ENCODE measurements at places on chromosomes 5 and 9. TPM values are rescaled to one million over a fixed set of nuclear protein-coding genes. Genes with fewer than 3 reads are reported as not detected.

- DNase-seq = no peak
- no peaks in the 10 kb centered on the region for H3K27me3 ChIP-seq
- H3K4me3 ChIP-seq = no peak overlapping the region
- peaks cover 7% of the 10 kb centered on the region for H3K4me1 ChIP-seq
- H3K27ac ChIP-seq = no peak overlapping the region
- peaks cover 6% of the 10 kb centered on the region for H3K36me3 ChIP-seq
Observed at GRCh38 chr9:115625251-115625650, 507.3 kb upstream of the TNC start.

DNA sequence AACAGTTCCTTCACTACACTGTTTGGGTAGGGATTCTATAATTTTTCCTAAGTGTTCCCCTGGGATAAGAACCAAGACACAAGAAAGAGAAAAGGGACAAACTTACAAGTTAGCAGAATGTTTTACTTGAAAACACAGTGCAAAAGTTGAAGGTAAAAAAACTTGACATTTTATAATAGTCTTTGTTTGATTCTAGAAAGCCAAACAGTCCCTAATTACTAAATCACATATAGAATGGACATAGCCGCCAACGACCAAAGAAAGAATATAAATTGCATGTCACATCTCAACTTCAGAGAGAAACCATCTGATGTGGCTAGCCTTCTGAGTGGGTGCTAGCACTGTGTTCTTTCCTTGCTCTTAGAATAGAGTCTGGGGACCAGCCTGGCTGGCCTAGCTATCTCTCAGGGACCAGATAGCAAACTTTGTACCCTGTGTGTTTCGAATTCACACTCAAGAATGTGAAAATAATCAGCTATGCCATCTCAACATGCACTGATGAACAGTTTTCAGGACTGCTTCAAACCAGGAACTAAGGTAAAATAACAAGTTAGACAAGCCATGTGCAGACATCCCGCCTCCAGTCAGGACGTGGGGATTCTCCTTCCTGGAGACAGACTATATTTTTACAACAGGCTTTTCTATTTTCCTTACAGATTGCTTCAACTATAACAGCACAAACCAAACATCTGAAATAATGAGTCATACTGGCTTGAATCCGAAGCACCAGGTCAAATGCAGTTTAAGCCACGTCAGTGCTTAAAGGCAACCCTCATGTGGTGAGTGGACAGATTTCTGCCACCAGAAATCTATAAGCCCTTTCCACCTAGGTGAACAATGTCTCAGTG is 53.7 kb downstream of the LHFPL2 start:
- H3K27ac ChIP-seq = peak overlapping the region; percentile 94
- H3K27me3 ChIP-seq = no peaks in the 10 kb centered on the region
- H3K4me3 ChIP-seq = no peak overlapping the region
- peaks cover 84% of the 10 kb centered on the region for H3K4me1 ChIP-seq
- no peak for DNase-seq

DNA sequence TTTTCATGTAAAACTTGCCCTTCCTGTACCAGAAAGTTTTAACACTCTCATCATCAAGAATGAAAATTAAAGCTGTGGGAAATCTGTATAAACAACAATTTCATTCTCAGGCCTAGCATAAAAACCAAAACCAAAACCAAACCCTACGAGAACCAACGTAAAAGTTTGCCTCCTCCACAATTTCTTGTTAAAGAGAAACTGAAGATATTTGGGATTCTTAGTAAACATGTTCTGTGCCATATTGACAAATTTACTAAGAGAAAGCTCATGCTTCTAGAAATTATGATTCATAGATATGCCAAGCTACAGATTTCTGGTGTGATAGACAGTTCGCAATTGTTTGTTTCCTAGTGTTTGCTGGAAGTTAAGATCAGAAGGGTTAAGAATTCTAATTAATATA is 801.0 kb upstream of the NUDT12 start:
- H3K27ac ChIP-seq = peak overlapping the region; percentile 16
- H3K36me3 ChIP-seq = no peaks in the 10 kb centered on the region
- no peaks in the 10 kb centered on the region for H3K27me3 ChIP-seq
- no peak overlapping the region for H3K4me3 ChIP-seq
- peaks cover 3% of the 10 kb centered on the region for H3K4me1 ChIP-seq
- DNase-seq = no peak

GRCh38 chr9:105890046-105890822 is 195.9 kb downstream of the TMEM38B start:
- H3K27me3 ChIP-seq = peaks cover 2% of the 10 kb centered on the region
- no peak overlapping the region for H3K4me3 ChIP-seq
- no peaks in the 10 kb centered on the region for H3K36me3 ChIP-seq
- peaks cover 2% of the 10 kb centered on the region for H3K4me1 ChIP-seq
- no peak overlapping the region for H3K27ac ChIP-seq
- DNase-seq = no peak

DNA sequence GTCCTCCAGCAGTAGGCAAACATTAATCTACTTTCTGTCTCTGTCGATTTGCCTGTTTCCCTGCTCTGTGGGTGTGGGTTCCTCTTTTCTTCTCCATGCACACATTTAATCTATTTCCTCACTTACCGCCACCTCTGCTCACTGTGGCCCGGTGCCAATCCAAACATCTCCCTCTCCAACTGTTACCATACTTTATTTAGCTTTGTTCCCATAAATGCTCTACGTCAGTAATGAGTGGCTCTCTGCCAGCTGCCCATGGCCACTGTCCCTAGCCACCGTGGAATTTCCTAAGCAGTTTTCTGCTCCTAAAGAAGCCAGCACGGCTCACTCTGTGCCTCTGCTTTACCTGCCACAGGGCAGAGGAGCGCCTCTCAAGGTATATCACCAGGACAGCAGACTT is 19.5 kb upstream of the GOLPH3 start:
- peak overlapping the region; percentile 64 for H3K27ac ChIP-seq
- no peaks in the 10 kb centered on the region for H3K36me3 ChIP-seq
- H3K4me1 ChIP-seq = peaks cover 18% of the 10 kb centered on the region
- peak overlapping the region; percentile 8 for H3K4me3 ChIP-seq
- H3K27me3 ChIP-seq = no peaks in the 10 kb centered on the region

DNA sequence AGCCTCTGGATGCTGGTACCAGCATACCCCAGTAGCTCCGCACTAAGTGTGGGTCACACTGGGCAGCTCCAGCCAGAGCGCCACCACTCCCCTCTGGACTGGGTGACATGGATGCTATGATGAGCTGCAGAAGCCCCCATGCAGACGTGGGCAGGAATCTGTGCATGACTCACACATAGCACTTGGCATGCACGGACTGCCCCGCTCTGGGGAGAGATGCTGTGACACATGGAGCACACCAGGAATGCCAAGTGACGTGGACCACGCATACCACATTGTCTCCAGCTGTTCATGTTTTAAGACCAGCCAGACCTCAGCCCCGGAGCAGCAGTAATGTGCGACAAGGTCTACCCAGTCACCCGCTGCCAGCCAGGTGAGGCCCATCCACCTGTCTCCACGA is 64.1 kb downstream of the SEMA4D start:
- no peaks in the 10 kb centered on the region for H3K27me3 ChIP-seq
- no peaks in the 10 kb centered on the region for H3K36me3 ChIP-seq
- no peak overlapping the region for H3K4me3 ChIP-seq

The CCL27 gene
- total RNA-seq = 0.78 TPM

The ANGPTL2 gene
- total RNA-seq = 40.0 TPM

The SEMA4D gene
- 2.0 TPM for total RNA-seq

The SPINK7 gene
- total RNA-seq = not detected
